ENCODE measurements at places on chromosomes 7 and 10. TPM values are rescaled to one million over a fixed set of nuclear protein-coding genes. Genes with fewer than 3 reads are reported as not detected.

GRCh38 chr7:119842786-119843185, 430.2 kb upstream of the KCND2 start:
- DNase-seq = no peak

KAT6B gene
- total RNA-seq = 38.9 TPM

GRCh38 chr7:94393246-94394108, 1.2 kb upstream of the COL1A2 start:
- peak; percentile 69 for DNase-seq

LRRC18 gene
- not detected for total RNA-seq

DNA sequence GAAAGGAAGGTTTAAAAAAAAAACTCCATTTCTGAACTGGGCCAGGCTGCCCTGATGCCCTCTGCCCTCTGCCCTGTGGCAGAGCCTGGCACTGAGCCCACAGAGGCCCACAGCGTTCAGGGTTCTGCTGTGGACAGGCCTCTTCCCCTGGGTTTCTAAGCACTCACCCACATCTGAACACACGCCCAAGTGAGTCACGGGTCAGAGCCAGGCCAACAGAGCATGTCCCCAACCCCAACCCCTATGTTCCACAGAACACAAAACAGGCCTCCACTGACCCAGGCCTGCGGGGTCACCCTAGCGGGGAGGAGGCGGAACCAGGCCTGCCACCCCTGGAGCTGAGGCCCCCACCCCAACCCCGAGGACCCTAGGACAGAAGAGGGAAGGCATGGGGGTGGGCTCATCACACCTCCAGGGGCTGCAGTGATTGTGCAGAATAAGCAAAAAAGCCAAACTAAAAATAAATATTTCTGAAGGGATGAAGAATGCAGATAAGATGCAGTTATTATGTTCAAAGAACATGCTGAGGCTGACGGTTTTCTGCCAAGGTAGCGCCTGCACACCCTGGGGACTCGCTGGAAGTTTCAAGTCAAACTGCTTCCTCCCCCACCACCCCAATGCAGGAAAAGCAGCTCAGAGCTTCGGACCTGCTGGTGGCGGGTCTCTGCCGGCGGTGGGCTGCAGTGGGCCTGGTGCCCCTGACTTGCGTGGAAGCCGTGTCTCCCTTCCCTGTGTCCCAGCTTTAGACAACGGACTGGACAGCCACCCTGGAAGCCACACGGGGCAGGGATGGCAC, 5.4 kb downstream of the WDR86 start:
- peak; percentile 65 for DNase-seq

- no peak for DNase-seq
These were observed 61.1 kb upstream of the NPSR1 start for GRCh38 chr7:34596887-34597286.

DNA sequence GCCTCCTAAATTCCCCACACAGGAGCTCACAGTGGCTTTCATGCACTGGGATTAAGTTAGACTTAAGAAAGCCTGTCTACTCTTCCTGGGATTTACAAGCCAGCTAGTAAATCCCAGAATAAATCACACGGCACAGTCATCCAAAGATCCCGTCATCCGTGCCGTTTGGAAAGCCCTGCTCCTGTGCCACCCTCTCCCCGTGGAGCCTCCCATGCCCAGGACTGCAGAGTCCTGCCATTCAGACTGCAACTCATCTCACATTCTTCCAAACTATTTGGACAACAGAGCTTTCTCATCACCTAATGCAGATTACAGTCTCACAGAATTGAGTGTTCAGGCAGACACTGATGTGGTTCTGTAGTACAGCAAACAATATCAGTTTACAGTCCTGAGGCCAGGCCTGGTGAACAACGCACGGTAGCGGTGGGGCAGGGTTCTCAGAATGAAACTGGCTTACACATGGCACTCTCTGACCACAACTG, 166.5 kb downstream of the EGFR start:
- DNase-seq = peak; percentile 48

GRCh38 chr7:135197343-135197742, 14.0 kb downstream of the WDR91 start:
- DNase-seq = no peak

HKDC1 gene
- 0.16 TPM for total RNA-seq

OPN4 gene
- not detected for total RNA-seq

UPK3B gene
- 0.18 TPM for total RNA-seq

TMEM229A gene
- 3.8 TPM for total RNA-seq

DNA sequence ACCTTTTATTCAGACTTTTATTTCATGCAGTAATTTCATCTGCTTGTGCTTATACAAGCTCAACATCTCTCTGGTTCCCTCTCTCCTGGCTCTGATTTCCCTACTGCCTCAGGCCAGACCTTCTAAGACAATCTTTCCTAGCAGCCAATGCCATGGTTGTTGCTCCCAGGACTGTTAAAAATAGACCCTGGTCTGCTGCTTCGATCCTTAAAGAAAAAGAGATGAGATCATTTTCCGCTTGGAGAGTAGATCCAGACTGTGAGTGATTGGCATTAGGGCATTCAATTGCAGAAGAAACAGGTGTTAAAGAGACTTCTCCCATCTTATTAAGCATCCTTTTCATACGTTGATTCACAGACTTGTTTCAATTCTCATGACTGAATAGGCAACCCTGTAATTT, 68.4 kb upstream of the ITGB1 start:
- no peak for DNase-seq

TMEM139 gene
- total RNA-seq = not detected

- peak; percentile 27 for DNase-seq
These were observed 3.0 kb downstream of the CLRN3 start for GRCh38 chr10:127889605-127890195.

DNA sequence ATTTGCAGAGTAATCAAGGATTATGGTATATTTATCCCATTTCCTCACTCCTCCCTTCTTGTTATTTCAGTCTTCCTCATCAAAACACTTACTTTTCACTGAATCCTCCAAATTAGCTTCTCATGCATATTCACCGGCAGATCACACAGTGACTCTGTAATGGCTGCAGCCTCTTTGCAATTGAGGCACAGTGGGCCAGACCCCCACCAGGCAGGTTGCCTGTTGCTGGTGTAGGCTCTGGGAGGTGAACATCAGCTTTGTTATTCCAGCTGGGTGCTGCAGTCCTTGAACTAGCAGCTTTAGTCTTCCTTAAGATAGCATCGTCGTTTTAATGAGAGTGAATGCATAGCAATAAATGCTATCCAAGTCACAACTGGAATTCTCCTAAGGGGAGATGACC, 449.3 kb downstream of the CNTNAP2 start:
- DNase-seq = no peak

GRCh38 chr7:825386-825785, 6.9 kb upstream of the SUN1 start:
- DNase-seq = peak; percentile 72

DNA sequence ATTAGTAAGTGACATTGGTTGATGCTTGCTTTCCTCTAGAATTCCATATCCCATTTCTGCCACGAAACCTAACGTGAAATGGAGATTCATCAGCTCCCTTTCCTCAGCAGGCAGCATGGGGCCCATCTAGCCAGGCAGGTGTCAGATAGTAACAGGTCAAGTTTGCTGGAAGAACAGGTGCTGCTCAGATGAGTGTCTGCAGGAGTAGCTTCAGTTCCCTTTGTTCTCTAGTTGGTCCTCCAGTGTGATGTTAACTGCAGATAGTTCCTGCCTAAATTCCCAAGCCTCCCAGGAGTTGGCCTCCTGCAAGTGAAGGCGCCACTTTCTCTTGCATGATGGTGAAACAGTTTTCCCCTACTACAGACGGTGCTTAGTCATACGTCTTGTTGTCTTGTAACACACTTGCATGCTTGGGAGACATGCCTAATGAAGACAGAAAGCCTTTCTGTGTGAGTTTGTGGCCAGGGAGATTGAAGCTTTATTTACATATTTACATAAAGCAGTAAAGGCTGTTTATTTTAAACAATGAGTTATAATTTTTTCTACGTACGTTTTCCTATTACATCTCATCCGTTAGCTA, 175.4 kb downstream of the CHN2 start:
- peak; percentile 53 for DNase-seq

THSD7A gene
- 2.5 TPM for total RNA-seq

GRCh38 chr10:1402816-1403507, 334.4 kb downstream of the ADARB2 start:
- DNase-seq = no peak

DNA sequence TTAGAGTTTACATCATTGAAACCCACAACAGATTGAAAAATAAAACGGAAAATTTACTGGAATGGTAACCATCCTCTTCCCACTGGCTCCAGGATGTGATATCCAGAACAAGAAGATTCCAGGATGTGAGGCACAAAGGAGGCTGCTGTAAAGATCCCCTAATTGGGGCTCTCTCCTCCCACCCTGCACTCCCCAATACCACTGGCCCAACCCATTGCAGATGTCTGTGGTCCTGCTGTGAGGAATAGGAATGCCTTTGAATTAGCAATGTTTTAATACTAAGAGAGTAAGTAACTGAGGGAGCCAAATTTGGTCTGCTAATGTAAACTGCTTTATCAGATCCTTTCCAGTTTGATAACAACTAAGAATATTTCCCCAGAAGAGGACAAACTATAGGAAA, 225.9 kb upstream of the INHBA start:
- DNase-seq = peak; percentile 11

DNA sequence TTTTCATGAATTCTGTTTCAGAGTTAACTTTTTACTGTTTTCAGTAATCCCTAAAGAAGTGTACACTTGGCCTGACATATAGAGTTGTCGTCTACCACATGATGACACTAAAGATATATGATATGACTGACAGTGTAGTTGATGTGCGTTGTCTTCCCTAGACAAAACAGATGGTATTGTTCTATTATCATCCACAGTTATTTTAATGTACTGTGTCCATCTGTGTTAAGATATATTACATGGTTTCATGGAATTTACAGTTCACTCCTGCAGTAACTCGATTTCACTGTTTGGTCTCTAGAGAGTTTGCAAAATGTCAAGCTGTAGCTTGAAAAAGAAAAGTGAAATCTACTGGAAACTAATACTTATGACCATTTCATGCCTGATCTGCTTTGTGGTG, 18.1 kb downstream of the FOXP2 start:
- no peak for DNase-seq

GJD4 gene
- not detected for total RNA-seq

GRCh38 chr10:35507519-35508109, 97.5 kb upstream of the GJD4 start:
- DNase-seq = no peak

- peak; percentile 21 for DNase-seq
These were observed 16.2 kb downstream of the LDB3 start for GRCh38 chr10:86684331-86685097.

DNA sequence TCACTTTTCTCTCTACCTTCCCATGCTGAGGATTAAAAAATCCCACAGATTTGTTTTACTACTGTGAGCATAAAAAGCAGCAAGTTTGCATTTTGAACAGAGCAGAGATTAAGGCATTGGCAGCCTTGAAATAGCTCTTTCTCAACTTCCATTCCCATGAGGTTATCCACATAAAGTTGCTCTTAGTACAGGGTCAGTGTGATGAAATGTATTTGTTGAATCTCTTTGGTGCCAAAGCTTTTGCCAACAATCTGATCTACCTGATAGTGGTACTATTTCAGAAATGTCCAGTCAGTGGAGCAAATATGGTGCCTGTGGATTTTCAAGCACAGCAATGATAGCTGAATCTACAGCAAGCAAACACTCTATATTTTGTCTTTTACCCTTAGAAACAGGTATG, 254.8 kb downstream of the INHBA start:
- DNase-seq = peak; percentile 95

GRCh38 chr10:69056129-69056528, 31.8 kb upstream of the SRGN start:
- DNase-seq = no peak

STEAP2 gene
- 28.4 TPM for total RNA-seq

MYL7 gene
- not detected for total RNA-seq

OR2A1 gene
- total RNA-seq = 0.27 TPM

MBL2 gene
- not detected for total RNA-seq

DNA sequence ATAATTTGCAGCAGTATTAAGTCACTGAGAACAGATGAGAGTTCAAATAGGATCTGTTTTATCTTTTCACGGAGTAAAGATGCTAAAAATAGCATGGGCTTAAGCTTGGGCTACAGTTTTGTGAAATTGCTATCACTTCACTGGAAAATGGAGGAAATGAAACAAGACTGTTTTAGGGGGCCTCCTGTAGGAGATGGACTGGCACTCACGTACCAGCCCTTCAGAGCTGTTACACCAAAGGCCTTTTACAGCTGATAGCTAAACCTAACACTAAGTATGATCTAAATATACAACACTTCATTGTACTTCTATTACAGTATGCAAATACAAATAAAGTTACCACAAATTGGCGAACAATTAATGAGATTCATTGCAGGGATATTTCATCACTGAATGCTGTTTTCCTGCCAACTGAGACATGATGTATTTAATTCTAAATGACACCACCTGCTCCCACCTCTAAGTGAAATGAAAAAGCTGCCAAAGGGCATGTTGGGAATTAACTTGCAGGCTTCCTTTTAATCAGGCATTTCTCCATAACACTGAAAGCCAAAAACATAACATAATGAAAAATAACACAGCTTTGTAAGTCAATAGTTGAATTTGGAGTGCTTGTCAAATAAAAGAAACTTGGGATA, 304.5 kb upstream of the LRRN3 start:
- DNase-seq = no peak

GRCh38 chr7:98079891-98080648, 26.6 kb upstream of the LMTK2 start:
- DNase-seq = no peak

GRCh38 chr10:1064964-1065247, 8.7 kb downstream of the WDR37 start:
- DNase-seq = no peak

DNA sequence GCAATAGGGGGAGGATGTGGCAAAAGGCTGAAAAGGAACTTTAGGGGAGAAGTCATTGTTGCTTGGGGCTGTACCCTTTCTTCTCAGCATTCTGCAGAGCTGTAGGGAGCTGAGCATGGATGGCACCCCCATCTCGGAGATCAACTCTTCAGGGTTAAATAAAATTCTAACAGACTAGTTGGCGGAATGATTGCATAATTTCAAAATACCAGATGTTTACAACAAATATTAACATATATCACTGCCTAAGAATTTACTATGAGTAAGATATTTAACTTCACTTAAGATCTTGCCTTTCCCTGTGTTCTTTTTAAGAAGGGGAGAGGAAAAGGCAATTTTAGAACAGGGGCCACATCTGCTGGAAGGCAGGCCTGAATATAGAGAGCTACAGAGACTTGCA, 509 bp upstream of the OR2F1 start:
- no peak for DNase-seq
